ENCODE measurements at places on chromosomes 7 and 10.

- no peak for DNase-seq
These were observed 15.7 kb downstream of the LRRTM3 start for GRCh38 chr10:66941491-66941890.

GRCh38 chr7:25087855-25088254, 37.2 kb downstream of the CYCS start:
- no peak for DNase-seq

GRCh38 chr10:17126327-17126726, 3.3 kb downstream of the CUBN start:
- DNase-seq: no peak

GRCh38 chr10:55509168-55509567, 708.1 kb upstream of the PCDH15 start:
- DNase-seq: no peak

GRCh38 chr10:76311752-76312636, 880.6 kb downstream of the LRMDA start:
- peak; percentile 17 for DNase-seq
